Activated CD4-positive, alpha-beta T cell treated with anti-CD3 and anti-CD28 coated beads, Interleukin-2, amount 50 U/mL, for 4 hours (primary cell): ENCODE measurements at places on chromosomes 1 and 21.

- DNase-seq, result no peak
These were observed 4.8 kb upstream of the IFNLR1 start for GRCh38 chr1:24191860-24192259.

DNA sequence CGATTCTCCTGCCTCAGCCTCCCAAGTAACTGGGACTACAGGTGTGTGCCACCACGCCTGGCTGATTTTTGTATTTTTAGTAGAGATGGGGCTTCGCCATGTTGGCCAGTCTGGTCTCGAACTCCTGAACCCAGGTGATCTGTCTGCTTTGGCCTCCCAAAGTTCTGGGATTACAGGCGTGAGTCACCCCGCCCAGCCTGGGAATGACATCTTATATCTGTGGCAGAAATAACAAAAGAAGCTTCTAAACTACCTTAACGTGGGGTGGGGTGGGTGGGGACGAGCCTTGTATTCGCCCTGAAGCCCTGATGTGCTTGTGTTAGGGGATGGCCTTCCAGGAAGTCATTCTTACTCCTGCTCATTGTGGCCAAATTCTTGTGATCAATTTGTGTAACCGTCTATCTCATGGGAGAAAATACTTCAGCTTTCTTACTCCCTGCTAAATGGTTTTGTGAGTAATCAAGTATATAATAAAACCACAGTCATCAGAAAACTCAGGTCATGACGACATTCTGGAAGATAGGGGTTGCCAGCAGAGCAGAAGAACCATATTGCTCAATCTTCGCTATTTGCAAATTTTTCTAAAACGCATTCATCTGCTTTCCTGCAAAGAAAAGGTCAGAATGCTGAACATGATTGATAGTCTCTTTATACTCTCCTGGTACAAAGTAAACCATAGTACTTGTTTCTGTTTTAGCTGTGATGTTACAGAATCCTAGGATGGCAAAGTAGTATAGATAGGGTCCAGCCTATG is 63.2 kb downstream of the DIRAS3 start:
- DNase-seq, result no peak

GRCh38 chr21:26405735-26406361 is 167.2 kb downstream of the CYYR1 start:
- DNase-seq, result no peak

DNA sequence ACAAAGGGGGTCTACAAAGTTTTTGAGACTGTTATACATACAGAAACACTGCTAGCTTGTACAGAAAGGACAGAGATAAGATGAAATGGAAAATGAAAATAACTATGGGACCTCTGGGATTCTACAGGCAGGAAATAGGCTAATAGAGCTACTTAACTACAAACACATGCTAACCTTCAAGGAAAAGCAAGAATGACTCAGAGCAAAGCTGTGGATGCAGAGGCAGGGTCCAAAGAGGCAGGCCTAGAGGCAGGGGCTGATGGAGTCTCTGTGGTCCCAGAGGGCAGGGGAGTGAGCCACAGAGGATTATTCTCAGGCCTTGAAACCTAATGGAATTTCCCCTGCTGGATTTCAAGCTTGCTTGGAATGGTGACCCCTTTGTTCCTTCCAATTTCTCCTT is 18.7 kb upstream of the GOLT1A start:
- no peak for DNase-seq

DNA sequence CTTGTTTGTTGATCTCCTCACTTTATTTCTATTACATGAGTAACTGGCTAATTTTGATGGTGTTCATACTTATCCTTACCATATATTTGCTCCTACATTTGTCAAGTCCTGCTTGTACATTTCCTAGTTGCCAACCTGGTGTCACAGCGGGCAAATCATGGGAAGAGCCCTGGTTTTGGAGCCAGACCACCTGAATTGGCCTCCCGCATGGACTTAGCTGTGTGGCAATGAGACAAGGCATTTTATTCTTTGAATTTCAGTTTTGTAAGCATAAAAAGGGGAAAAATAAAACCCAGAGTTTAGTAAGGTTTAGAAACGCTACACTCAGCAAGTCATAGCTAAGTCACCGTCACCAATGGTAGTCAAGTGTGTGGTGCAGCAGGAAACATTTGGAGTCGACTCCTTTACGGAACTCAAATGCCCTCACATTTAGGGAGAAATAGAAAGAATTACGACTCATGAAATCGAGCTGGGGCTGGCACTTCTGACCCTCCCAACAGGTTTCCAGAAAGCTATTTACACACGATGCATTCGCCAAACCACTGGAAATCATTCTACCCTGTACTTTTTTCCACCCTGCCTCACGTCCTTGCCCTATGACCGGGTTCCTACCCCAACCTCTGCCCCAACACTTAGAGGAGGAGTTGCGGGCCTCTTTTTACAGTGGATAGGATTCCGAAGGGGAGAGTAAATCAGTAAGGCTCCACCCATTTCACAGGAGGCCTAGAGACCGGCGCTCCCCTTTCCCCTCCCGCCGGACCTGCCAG is 492 bp upstream of the PGM1 start:
- peak; percentile 25 for DNase-seq

GRCh38 chr1:46749921-46750404 is 31.0 kb upstream of the EFCAB14 start:
- DNase-seq, result no peak

- DNase-seq, result no peak
These were observed 10.1 kb downstream of the SLC44A5 start for GRCh38 chr1:75600781-75601180.

DNA sequence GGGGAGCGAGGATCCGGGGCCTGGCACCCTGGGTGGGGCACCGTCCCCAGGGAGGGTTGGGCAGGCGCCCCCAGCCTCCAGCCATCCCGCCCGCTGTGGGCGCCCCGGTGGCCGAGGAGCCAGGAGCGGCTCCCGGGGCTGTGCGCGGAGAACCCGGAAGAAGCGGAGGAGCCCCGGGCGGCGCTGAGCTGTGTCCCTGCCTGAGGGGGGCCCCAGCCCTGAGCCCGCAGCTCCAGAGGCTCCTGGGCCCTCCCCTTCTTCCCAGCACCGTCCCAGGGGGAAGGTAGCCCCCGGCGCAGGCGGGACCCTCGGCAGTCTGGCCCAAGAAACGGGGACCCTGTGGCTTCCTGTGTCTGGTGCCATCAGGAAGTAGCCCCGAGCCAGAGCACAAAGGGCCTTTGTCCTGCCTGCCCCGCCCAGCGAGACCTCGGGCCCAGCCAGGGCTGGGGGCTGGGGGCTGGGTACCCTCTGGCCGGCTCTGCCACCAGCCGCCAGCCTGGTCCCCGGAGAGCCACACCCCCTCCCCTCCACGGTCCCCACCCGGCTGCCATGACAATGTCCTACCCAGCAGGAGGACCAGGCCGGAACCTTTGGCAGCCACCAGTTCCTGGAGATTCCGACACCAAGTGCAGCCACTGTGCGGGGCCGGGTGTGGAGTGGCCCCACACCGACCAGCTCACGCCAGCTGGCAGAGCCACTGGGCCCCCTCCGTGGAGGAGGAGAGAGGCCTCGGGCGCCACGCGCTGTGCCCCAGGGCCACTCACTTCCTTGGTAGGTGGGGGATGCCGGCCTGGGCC is 15.6 kb upstream of the TTLL10 start:
- DNase-seq, result no peak

GRCh38 chr1:168437821-168438220 is 106.0 kb downstream of the XCL2 start:
- no peak for DNase-seq

DNA sequence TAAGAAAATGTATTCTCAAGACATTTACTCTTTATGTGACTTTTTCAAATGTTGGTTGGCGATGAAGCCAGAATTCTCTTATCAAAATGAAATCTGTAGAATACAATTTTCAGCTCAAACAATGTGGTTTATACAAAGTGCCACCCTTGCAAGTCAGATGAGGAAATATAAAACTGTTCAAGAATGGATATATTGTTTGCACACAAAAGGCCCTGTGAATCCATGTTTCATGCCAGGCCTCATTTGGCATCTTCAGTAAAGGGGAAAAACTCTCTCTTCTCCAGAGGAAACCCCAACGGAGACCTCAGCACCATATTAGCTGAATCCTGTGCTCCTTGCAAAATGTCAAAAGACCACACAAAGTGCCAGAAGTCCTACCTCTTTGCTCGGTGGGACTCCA is 310.4 kb downstream of the RRAGC start:
- DNase-seq, result no peak

DNA sequence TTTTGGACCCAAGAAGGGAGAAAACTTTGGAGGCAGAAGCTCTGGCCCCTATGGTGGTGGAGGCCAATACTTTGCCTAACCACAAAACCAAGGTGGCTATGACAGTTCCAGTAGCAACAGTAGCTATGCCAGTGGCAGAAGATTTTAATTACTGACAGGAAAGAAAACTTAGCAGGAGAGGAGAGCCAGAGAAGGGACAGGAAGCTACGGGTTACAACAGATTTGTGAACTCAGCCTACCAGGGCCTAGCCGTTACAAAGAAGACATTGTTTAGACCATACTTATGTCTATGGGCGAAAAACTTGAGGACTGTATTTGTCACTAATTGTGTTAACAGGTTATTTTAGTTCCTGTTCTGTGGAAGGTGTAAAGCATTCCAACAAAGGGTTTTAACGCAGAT is 10.4 kb upstream of the ACOT11 start:
- no peak for DNase-seq

DNA sequence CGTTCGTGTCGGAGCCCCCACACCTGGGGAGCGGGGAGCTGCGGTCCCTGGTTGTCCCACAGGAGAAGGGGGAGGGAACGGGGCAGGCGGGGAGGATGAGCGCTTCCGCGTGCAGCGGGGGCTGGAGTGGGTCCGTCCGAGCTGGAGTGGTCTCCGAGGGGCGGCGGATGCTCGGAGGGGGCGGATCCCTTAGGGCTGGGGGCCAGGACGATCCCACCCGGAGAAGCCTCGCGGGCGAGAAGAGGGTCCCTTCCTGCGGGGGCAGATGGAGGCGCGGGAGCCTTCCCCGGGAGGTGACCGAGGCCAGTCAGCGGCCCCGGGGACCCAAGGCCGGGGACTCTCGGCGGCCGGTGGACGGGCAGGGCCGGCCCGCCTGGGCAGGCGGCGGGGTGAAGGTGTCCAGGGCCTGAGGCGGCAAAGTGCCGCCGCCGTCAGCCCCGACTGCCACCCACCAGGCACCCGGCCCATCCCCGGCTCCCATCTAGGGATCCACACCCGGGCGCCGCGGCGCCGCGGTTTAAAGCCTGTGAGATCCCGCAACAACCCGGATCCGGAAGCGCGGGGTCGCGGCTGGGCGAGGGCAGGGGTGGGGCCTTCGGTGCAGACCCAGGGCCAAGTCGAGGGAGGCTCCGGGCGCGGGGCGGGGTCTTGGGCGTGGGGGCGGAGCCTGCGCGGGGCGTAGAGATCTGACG is 5.3 kb upstream of the CCDC27 start:
- DNase-seq, result peak; percentile 86

GRCh38 chr21:30592140-30592539 is at the start of gene KRTAP6-3:
KRTAP6-3 (plus strand) TSS chr21:30592440; CDS start chr21:30592446, 6 bp downstream.
- DNase-seq, result no peak

- DNase-seq, result no peak
These were observed 292.2 kb downstream of the SMYD3 start for GRCh38 chr1:246214708-246215509.

DNA sequence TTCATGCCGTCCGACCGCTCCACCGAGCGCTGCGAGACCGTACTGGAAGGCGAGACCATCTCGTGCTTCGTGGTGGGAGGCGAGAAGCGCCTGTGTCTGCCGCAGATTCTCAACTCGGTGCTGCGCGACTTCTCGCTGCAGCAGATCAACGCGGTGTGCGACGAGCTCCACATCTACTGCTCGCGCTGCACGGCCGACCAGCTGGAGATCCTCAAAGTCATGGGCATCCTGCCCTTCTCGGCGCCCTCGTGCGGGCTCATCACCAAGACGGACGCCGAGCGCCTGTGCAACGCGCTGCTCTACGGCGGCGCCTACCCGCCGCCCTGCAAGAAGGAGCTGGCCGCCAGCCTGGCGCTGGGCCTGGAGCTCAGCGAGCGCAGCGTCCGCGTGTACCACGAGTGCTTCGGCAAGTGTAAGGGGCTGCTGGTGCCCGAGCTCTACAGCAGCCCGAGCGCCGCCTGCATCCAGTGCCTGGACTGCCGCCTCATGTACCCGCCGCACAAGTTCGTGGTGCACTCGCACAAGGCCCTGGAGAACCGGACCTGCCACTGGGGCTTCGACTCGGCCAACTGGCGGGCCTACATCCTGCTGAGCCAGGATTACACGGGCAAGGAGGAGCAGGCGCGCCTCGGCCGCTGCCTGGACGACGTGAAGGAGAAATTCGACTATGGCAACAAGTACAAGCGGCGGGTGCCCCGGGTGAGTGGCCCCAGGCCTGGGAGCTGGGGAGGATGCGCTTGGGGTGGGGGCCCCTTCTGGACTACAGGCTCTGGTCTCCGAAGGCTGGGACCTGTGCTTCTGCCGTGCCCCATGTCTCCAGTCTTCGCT is 1.1 kb downstream of the SKI start:
- peak; percentile 35 for DNase-seq

DNA sequence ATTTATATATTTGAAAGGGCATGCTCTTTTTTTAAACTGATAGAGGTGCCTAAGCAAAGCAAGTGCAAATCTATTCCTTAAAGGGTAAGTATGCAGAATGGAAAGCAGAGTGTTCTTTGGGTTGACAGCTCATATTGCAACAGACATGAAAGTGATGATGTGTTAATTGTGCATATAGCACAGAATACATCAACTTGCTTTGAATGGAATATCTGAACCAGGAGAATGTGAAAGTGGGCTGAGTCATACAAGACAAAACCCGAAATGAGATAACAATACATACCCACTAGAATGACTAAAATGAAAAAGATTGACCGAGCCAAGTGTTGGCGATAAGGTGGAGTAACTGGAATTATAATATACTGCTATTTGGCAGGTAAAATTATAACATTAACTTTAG is 4.3 kb downstream of the CR1 start:
- DNase-seq, result no peak

DNA sequence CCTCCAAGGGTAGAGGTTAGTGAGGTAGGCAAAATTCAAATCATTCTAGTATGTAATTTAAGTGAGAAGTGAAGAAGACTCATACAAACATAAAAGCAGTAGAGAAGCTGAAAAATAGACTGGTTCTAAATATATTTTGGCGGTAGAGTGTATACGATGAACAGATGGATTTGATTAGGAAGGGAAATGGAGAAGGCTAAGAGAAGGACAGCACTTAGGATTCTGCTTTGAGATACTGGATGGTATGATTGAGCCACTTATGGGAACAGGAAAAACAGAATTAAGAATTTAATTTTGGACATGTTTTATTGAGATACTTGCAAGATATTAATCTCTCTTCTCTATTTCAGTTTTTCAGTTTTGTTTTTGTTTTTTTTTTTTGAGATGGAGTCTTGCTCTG is 60.1 kb downstream of the EPB41 start:
- no peak for DNase-seq

DNA sequence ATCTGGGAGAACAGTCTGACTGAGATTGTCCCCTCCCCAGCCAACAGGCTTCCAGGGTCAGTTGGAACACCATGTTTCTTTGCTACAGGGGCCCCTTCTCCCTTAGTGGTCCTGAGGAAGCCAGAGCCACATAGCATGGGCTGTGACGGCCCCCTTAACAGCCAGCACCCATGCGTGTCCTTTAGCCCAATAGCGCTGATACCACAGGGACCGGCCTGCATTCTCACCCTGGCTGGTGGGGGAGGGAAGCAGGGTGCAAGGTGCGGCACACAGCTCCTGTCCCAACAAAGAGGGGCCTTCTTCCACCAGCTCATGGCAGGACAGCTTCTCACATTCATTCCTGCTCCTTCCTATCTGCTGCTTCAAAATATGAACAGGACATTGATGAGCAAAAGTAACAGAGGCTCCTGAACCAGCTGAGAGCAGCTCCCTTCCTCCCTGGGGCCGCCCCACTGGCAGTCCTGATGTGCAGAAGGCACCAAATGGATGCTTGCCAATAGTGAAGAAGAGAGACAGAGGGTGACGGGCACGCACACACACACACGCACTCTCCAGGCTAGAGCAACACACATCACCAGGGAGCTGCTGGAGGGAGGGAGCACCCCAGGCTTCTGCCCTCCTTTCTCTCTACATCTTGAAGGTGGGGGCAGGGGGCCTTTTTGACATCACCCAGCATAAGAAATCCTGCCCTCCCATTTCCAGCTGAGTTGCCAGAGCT is 99.4 kb downstream of the CRYAA start:
- no peak for DNase-seq
